ENCODE measurements at places on chromosomes 1 and 21. TPM values are rescaled to one million over a fixed set of nuclear protein-coding genes. Genes with fewer than 3 reads are reported as not detected.

DNA sequence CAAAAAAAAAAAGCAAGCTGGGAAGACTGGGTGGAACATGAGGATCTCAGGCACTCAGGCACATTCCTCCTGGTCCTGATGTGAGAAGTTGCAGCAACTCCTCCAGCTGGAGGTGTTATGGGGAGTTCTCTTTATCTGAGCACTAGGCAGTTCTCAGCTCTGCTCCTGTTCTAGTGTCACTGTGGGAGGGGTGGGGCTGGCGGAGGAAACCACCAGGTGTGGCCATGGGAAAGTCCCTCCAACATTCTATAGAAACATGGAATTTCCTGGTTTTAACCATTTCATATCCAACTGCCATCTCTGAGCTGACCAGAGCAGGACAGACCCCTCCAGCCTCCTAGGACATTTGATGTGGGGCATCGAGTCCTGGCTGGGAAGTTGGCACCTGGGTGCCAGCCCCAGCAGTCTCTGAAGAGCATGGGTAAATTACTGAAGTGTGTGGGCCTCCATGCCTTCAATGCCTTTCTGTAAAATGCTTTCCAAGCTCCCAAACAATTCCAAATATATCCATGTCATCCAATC lies 804 bp upstream of the IKBKE start:
- ATAC-seq = no peak

MRPL39 gene
- 33.0 TPM for total RNA-seq

DNA sequence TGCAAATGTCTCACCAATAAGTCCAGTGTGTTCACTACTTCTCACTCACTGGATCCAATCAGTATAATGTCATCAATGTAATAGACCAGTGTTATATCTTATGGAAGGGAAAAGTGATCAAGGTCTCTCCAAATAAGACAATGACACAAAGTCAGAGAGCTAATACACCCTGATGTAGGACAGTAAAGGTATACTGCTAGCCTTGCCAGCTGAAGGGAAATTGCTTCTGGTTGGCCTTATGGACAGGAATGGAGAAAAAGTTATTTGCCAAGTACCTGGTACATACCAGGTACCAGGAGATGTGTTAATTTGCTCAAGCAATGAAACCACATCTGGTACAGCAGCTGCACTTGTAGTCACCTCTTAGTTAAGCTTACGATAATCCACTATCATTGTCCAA lies 141.0 kb downstream of the LTN1 start:
- ATAC-seq = no peak

- no peak for ATAC-seq
Observed at GRCh38 chr21:25560271-25560685, 47.0 kb downstream of the MRPL39 start.

GRCh38 chr1:192546596-192547190 lies 28.9 kb upstream of the RGS1 start:
- no peak for ATAC-seq

GRCh38 chr1:10339815-10340214 lies 59.0 kb upstream of the PGD start:
- peak; percentile 100 for ATAC-seq

TCHH gene
- total RNA-seq = 3.0 TPM

OR2T2 gene
- total RNA-seq = 0.31 TPM

- ATAC-seq = no peak
Observed at GRCh38 chr1:226643611-226644540, 95.2 kb downstream of the ITPKB start.

DNA sequence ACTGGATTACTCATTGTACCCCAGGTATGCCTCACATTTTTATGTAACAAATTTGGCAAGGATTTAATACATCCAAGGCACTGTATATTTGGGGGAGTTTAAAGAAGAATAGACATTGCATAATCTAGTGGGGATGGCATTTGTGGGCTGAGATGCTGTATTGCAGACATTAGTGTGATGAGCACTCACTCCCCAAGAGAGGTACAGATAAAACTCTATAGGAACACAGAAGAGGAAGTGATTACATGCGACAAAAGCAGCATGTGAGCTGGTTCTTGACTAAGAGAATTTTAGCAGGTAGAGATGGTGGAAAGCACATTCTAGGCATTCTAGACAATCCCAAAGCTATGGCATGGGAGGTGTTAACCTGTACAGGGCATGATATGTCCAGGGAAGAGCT lies 24.2 kb upstream of the CDC14A start:
- no peak for ATAC-seq

AIM2 gene
- 2.7 TPM for total RNA-seq

MAST2 gene
- total RNA-seq = 35.9 TPM

DNA sequence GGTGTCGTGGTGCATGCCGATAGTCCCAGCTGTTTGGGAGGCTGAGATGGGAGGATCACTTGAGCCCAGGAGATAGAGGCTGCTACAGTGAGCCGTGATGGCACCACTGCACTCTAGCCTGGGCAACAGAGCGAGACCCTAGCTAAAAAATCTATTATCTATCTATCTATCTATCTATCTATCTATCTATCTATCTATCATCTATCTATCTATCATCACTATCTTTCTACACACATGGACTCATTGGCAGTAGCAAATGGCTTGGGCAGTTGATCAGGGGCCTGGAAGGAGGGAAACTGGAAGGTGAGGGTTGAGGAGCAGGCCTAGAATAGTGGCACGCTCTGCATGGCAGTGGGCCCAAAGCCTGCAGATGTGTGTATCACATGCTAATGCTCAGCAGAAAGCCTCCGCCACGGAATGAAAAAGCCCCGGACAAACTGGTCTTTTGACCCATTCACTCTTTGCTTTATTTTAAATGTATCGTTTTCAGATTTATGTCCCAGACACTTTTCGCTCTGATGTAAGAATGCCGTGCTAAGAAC lies 7.3 kb upstream of the HUNK start:
- no peak for ATAC-seq

GJA5 gene
- total RNA-seq = 0.53 TPM

- peak; percentile 94 for ATAC-seq
Observed at GRCh38 chr21:41396558-41397075, 29.4 kb upstream of the MX1 start.

- ATAC-seq = no peak
Observed at GRCh38 chr1:240114222-240114621, 22.5 kb downstream of the FMN2 start.

DNA sequence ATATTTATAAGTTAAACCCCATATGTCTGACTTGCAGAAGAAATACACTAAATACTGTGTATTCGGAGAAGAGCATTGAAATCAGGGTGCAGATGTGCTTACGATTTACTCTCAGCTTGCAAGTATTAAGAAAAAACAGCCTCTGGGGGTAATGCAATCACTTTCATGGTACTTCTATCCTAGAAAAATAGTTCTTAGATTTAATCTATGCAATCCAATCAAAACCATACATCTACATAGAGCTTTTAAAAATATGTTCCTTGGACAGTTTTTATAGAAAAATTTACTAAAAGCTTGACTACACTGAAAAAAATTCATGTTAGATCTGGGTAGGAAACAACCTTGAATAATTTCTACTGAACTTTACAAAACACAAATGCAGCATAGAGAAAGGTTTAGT lies 890.3 kb upstream of the ADGRL2 start:
- ATAC-seq = no peak

RAB42 gene
- 1.7 TPM for total RNA-seq

DNA sequence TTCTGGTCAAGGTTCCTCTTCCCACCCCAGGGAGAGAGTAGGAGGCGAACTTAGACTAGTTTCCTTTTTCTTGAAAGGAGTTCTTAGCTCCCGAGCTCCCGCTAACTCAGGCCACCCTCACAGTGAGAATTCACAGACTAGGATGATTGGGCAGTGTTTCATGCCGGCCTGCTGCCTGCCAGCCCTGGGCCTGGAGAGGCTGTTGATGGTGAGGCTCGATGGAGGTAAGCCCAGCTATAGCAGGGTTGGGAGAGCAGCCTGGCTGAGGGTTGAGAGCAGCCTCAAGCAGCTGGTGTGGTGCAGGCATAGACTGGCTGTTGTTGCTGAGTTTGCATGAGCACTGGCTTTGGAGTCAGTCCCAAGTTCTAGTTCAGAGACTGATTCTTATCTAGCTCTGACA lies 274.4 kb downstream of the MATN1 start:
- ATAC-seq = no peak

BACH1 gene
- 64.3 TPM for total RNA-seq

GRCh38 chr21:35641271-35642016 lies 418.9 kb downstream of the SETD4 start:
- no peak for ATAC-seq

DNA sequence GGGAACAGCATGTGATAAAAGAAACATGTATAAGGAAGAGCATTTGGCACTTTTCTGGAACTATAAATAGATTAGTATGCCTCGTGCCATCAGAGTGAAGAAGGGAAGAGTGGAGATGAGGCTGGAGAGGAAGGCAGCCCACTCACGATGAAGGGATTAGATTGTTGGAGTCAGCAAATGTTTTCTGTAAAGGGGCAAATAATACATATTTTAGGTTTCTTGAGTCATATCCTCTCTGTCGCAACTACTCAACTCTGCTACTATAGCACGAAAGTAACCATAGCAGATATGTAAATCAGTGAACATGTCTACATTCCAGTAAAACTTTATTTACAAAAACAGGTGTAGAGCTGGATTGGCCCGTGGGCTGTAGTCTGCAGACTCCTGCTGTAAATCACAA lies 147.8 kb downstream of the TENT5C start:
- ATAC-seq = no peak

IBA57 gene
- 3.1 TPM for total RNA-seq

AMY2B gene
- total RNA-seq = 16.2 TPM

RGS4 gene
- total RNA-seq = 36.6 TPM

DNA sequence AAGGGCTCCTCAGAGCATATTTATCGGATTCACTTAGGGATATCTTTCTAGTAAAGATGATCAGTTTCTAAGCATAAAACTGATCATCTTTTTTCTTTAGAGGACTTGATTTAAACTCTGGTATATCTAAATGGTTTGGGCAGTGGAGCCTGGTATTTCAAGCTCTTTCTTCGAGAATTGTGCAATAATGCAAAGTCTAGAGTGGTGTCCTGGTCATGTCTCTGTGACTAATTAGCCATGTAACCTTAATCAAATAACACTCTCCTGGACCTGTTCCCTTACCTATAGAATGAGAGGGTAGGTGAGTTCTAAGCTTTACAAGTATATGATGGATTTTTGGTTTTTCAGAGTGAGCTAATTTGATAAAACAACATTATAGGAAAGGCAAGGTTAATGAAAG lies 225.2 kb downstream of the RPS6KC1 start:
- no peak for ATAC-seq

B3GALT2 gene
- total RNA-seq = 15.1 TPM

IFNLR1 gene
- total RNA-seq = 0.11 TPM

DNA sequence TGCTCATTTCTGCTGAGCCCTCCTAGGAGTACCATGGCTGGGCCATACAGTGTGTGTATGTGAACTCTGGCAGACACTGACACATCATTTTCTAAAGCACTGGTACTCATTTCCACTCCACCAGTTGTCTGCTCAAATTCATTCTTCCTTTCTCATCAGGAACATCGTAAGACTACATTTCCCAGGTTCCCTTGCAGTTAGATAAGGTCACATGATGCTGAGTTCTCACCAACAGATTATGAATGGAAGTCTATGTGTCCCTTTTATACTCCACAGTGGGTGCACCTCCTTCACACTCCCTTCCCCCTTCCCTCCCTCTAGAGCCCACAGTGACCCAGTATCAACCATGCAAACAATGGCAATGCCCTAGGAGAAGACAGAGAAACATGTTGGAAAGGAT lies 38.3 kb upstream of the PAX7 start:
- ATAC-seq = no peak

GRCh38 chr1:53503433-53504217 lies 44.4 kb downstream of the DMRTB1 start:
- ATAC-seq = no peak

HPCA gene
- 17.1 TPM for total RNA-seq

- ATAC-seq = no peak
Observed at GRCh38 chr1:70442490-70442889, 31.4 kb downstream of the CTH start.

- ATAC-seq = peak; percentile 59
Observed at GRCh38 chr1:29703596-29704370, 467.5 kb downstream of the PTPRU start.

DNAJC28 gene
- 2.2 TPM for total RNA-seq

GRCh38 chr1:53430779-53431178 lies 28.4 kb upstream of the DMRTB1 start:
- no peak for ATAC-seq

RGL1 gene
- 40.8 TPM for total RNA-seq

DNA sequence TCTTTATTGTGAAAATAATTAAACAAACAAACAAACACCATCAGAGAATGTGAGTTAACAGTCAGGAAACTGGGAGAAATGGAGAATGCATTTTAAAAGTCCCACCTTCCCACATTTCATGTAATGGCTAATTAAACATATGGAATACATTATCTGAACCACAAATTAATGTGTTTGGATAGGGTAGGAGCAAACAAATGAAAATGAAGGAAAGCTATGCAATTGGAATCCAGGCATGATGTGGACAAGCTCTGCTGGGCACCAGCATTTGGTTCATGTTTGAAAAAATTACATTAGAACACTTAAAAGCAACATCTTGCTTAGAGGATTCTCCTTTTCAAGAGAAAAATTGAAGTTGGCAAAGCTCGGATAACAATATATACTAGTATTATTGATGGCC lies 628.1 kb downstream of the LMO4 start:
- no peak for ATAC-seq

DNA sequence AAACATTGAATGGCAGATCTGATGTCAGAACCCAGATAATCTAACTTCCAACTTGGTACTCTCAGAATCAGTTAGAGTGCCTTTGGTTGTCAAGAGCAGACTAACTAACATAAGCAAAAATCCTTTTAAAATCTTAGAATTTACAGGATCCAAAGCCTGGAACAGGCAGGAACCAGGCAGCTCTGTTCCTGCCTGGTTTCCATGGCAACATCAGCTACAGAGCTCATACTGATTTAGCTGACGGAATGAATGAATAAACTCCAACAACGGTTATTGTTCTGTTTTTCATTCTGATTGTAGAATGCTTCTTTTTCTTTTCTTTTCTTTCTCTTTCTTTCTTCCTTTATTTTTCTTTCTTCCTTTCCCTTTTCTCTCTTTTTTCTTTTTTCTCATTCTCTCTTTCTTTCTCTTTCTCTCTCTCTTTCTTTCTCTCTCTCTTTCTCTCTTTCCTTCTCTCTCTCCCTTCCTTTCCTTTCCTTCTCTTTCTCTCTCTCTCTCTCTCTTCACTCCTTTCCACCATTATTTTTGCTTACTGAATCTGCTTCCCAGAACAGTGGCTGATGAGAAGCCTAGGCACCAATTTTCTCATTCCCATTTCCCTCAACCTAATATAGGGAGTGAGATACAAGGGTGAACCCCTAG lies 121.6 kb downstream of the RGS7 start:
- peak; percentile 83 for ATAC-seq

GRCh38 chr1:200226268-200226968 lies 183.4 kb downstream of the ZNF281 start:
- ATAC-seq = no peak

DNA sequence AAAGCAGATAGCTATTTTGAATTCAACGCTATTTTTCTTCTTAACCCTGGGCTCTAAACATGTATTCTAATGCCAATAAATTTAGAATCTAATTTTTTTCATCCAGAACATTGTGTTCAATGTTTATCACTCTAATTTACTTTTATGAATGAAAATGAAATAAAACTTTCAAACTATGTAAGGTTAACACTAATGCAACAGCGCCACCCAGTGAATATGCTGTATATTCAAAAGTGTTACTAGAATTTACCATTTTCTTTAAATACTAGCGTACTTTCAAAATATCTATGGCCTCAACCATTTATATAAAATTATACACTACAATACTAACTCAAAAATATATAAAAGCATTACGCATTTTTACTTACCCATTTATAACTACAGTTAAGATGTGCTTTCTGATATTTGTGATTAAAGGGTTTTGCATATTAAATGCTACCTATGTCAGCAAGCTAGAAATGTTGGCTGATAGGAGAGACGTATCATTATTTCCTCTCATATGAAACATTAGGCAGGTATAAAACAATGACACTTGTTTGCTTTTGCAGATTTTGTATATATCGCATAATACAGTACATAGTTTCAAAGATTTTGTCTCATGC lies 5.9 kb upstream of the NUF2 start:
- ATAC-seq = no peak
